A375 (cell line): ENCODE measurements at places on chromosomes 13 and 19. TPM values are rescaled to one million over a fixed set of nuclear protein-coding genes. Genes with fewer than 3 reads are reported as not detected.

PRR22 gene
- 6.8 and 10.4 TPM in 2 replicates for total RNA-seq

TMC4 gene
- total RNA-seq = 0.24 and 1.2 TPM in 2 replicates

ZNF285 gene
- 1.1 and 1.4 TPM in 2 replicates for total RNA-seq

NOTCH3 gene
- total RNA-seq = 4.5 and 6.7 TPM in 2 replicates

RNF126 gene
- total RNA-seq = 91.1 and 92.3 TPM in 2 replicates

ZNF587 gene
- 12.9 and 16.9 TPM in 2 replicates for total RNA-seq

LHB gene
- total RNA-seq = 1.3 TPM in 1 of 2 replicates, not detected in the other

BSPH1 gene
- total RNA-seq = not detected in 2 replicates

TGFB1 gene
- total RNA-seq = 10.7 and 15.3 TPM in 2 replicates

CGB5 gene
- not detected in 2 replicates for total RNA-seq

IGFL2 gene
- 0.08 TPM in 1 of 2 replicates, not detected in the other for total RNA-seq

ZNF724 gene
- 23.0 and 25.5 TPM in 2 replicates for total RNA-seq

ITGBL1 gene
- total RNA-seq = not detected in 2 replicates

GRIN2D gene
- total RNA-seq = not detected in 2 replicates
